ENCODE measurements at places on chromosomes 16 and 17. TPM values are rescaled to one million over a fixed set of nuclear protein-coding genes. Genes with fewer than 3 reads are reported as not detected.

PRDM7 gene
- polyA plus RNA-seq = 0.08 TPM

DNA sequence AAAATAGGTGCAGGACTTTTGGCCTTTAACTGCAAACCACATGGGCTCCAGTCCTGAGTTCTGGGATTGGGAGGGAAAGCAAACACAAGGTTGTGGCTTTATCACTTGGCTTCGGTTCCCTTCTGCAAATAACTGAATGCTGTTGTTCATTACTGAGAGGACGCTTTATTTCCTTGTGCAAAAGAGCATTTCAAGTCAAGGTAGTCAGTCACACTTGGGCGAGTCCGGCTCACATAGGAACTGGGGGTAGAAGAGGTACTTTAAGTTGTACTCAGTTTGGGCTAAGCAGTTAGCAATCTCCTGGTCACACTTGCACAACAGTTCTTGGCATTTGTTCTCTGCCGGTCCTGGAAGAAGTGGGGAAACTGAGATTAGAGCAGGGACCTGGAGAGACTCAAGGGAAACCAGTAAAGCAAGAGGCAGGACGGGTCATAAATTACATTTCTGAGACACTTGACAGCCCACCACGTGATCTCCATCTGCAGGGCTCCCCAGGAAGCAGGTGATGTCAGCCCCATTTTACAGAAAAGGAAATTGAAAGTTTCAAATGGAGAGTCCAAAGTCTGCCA, 21.6 kb downstream of the PLA2G10 start:
- no peak for DNase-seq

- DNase-seq = peak; percentile 63
These were observed 15.4 kb upstream of the HOXB9 start for GRCh38 chr17:48641541-48642058.

- DNase-seq = no peak
These were observed 33.6 kb downstream of the DHRS7B start for GRCh38 chr17:21160401-21160800.

DPEP2 gene
- polyA plus RNA-seq = 0.09 TPM

Measured in GM23338 (cell line).